ENCODE measurements at places on chromosomes 7 and 10. TPM values are rescaled to one million over a fixed set of nuclear protein-coding genes. Genes with fewer than 3 reads are reported as not detected.

CRHR2 gene
- not detected for total RNA-seq

LLCFC1 gene
- not detected for total RNA-seq

CAV2 gene
- total RNA-seq: 17.1 TPM

GATA3 gene
- total RNA-seq: 0.87 TPM

TAS2R60 gene
- total RNA-seq: not detected

DRGX gene
- total RNA-seq: not detected

CTTNBP2 gene
- 2.4 TPM for total RNA-seq

EPO gene
- not detected for total RNA-seq

ITIH5 gene
- total RNA-seq: 2.0 TPM

TAS2R41 gene
- total RNA-seq: not detected

ABCA13 gene
- total RNA-seq: 1.0 TPM

RBAK gene
- total RNA-seq: 9.8 TPM

KCND2 gene
- 0.30 TPM for total RNA-seq

ABCC2 gene
- total RNA-seq: 13.4 TPM

C10orf67 gene
- not detected for total RNA-seq

CALCR gene
- not detected for total RNA-seq

PAX4 gene
- not detected for total RNA-seq

AOAH gene
- not detected for total RNA-seq

MYH16 gene
- total RNA-seq: 0.87 TPM

CNPY1 gene
- not detected for total RNA-seq

ODAD2 gene
- total RNA-seq: 1.8 TPM

MAGI2 gene
- 3.5 TPM for total RNA-seq

C7orf57 gene
- 0.32 TPM for total RNA-seq

FAM25G gene
- total RNA-seq: not detected

Measured in A375 (cell line).